A172 (cell line): ENCODE measurements at places on chromosomes 2 and 18. TPM values are rescaled to one million over a fixed set of nuclear protein-coding genes. Genes with fewer than 3 reads are reported as not detected.

PCARE gene
- total RNA-seq, result not detected in 2 replicates

GRCh38 chr18:46324087-46324955 lies 220.1 kb downstream of the HAUS1 start:
- peak; percentile 39 for DNase-seq

DNA sequence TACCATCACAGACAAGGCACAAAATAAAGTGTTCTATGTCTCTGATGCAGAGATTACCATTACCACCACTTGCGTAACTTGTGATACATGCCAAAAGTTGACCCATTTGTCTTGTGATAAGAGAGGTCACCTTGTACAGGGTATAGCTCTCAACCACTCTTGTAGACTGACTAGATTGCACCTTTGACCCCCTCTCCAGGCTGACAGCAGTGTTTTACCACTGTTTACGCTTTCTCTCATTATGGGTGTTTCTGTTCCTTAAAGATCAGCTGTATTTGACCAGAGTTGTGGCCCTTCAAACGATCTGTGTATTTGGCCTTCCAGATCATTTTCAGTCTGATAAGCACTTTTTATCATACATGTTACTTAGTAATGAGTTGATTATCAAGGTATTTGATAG lies 215.7 kb upstream of the HNMT start:
- no peak for DNase-seq

- no peak for DNase-seq
Measured at GRCh38 chr2:134933732-134934131, 15.1 kb downstream of the CCNT2 start.

ROCK1 gene
- total RNA-seq, result 24.6 and 30.8 TPM in 2 replicates

DNA sequence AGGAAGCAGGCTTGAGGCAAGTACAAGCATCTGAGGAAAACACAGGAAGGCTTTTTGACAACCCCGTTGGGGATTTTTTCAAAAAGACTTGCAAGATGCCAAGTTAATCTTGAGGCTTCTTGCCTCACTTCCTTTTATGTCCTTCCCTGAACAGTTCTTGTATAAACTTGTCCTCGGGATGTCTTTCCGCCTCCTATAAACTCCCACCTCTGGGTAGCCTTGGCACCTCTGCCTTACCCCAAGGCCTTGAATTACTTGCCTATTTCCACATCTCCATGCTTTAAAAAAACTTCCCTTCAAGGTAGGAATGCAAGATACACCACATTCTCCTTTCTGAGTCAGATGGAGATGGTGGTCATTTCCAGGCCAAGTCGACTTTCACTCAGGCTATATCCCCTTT lies 106.4 kb upstream of the RBBP8 start:
- DNase-seq, result no peak

DNA sequence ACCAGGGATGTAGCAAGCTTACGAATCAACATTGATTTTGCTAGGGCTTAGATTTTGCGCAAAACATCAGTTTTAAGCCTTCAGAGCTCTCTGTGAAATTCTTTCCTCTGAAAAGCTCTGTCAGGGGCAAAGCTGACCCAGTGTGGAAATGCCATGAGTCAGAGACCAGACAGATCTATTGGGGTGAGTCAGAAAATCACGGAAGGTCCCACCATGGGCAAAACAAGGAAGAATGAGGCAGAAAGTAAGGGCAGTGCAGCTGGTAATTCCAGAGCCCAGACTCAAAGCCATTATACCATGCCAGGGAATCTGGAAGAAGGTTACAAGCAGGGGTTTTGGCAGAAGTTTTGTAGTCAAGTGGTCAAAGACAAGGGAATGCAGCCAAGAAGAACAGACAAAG lies 256.6 kb upstream of the CTAGE1 start:
- DNase-seq, result peak; percentile 86

DNA sequence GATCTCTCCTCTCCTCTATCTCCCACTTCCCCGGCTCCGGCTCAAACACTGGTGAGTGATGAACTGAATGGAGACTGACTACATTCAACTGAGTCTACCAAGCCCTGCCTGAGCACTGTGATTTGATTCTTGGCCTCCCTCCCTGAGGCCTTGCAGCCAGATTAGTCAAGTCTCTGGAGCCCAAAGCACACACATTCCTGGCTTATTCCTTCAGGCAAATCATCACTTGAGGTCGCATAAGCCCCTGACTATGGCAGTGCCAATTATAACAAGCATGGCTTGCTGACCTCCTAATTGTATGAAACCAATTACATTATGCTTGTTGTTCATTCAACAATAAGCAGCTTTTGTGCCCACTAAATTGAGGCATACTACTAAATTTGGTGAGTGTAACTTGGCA lies 34.6 kb downstream of the EFEMP1 start:
- DNase-seq, result no peak

M1AP gene
- total RNA-seq, result not detected in 2 replicates

GRCh38 chr18:74731097-74731496 lies 133.4 kb downstream of the ZNF407 start:
- DNase-seq, result peak; percentile 36

DNA sequence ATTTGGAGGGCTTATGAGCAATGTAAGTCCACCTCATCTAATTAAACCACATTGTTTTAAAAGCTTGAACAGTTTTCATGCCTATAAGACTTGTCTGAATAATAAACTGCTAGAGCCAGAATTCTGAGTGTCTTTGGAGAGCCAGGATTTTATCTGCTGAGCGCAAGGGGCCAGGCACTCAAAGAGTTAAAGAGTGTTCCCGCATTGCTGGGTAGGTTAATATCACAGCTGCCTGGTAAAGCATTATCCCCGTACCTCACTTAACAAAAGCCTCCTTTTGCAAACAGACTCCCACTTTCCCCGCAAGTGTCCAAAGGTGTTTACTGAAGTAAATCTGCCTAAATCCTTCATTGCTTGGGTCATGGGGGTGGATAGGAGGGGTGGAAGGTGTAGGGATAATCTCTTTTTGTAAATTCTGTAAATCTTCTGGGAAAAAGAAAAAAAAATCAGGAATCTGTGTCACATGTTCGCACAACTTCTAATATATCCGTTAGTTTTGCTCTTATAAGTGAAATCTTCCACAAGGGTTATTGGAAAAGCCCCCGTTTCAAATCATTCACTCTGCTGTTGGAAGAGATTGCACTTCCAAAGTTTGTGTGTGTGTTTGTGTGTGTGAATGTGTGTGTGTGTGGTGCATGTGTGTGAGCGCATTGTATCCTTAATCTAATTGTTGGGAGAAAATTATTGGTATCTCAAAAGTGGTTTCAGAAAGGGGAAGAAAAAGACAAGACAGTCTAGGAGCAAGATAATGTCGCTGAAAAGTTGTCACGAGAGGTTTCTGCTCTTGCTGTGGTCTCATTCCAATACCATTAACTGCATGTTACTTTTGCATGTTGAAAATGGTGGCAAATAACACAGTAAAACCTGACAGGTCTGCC lies 10.7 kb downstream of the ZEB2 start:
- no peak for DNase-seq

AKAIN1 gene
- total RNA-seq, result not detected in 2 replicates

DNA sequence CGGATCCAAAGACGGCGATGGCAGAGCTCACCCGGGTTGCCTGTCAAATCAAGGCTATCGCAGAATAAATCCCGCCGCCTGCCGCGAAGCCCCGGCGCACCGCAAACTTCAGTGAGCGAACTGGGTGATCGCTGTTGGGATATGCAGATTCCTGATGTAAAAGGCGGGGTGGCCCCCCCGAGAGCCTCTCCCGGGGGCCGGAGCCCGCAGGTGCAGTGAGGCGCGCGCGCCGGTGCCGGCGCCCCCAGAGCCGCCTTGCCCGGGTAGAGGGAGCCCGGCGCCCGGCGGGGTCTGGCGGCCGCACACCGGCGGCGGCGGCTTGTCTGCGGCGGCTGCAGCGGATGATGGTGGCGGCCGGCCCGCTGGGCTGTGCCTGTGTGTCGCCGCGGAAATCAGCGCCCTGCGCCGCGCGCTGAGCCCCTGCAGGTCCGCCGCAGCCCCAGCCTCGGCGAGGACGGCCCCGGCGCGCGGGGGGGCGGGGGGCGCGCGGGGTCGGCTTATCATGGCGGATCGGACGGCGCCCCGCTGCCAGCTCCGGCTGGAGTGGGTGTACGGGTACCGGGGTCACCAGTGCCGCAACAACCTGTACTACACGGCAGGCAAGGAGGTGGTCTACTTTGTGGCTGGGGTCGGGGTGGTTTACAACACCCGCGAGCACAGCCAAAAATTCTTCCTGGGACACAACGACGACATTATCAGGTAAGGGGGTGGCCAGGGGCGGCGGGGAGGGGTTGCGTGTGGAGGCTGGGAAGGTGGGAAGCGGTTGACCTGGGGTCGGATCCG lies 1.3 kb downstream of the EML6 start:
- no peak for DNase-seq

DNA sequence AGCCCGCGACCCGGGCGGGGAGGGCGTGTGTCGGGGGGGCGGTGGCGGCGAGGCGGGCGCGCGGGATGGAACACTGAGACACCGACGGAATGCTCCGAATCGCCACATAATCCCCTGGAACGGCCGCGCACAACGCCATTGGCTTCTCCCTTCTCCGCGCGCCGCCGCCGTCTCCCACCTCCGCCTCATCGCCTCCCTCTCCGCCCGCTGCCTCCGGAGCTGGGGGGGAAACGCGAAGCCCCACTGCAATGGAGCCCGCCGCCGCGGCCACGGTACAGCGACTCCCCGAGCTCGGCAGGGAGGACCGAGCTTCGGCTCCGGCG lies at the start of gene PHLPP1:
TSS of gene PHLPP1 (plus strand) at position 106 of the 323 bp plus-strand sequence. CDS start at position 249, 143 bp downstream.
- DNase-seq, result no peak

TLK1 gene
- 17.4 and 19.7 TPM in 2 replicates for total RNA-seq

C2orf66 gene
- 0.26 TPM in 1 of 2 replicates, not detected in the other for total RNA-seq

- DNase-seq, result no peak
Measured at GRCh38 chr2:191402966-191403565, 157.9 kb downstream of the MYO1B start.

CLEC4F gene
- not detected in 2 replicates for total RNA-seq

DNA sequence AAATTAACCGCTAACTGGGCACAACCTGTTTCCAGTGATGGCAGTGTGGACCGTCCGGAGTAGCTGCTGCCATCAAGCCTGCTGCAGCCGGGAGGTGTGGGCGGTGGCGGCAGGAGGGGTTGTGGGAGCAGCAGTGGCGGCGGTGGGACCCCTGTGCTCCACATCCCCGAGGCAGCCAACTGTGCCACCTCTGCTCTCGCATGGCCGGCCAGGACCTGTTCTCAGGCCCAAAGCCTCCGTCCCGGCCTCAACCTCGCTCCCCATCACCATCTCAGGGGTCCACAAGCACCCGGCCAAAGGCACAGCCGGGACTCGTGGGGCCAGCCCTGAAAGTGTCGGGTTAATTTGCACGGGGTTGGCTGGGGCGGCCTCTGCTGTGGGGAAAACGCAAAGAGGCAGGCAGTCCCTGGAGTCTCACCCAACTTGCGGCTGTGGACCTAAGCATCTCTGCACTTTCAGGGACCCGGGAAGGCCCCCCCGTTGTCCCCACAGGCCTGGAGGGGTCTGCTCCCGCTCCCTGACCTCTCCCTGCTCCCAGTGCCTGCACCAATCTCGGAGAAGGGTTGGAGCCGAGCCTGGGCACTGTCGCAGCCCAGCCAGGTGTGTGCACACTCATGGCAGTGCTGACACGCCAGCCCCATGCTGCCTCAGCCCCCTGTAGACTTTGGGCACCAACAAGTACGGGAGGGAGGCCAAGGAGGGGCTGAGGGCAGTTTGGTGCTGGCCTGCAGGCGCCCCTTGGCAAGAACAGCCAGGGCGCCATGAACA lies 44.4 kb upstream of the PEX13 start:
- no peak for DNase-seq

DNA sequence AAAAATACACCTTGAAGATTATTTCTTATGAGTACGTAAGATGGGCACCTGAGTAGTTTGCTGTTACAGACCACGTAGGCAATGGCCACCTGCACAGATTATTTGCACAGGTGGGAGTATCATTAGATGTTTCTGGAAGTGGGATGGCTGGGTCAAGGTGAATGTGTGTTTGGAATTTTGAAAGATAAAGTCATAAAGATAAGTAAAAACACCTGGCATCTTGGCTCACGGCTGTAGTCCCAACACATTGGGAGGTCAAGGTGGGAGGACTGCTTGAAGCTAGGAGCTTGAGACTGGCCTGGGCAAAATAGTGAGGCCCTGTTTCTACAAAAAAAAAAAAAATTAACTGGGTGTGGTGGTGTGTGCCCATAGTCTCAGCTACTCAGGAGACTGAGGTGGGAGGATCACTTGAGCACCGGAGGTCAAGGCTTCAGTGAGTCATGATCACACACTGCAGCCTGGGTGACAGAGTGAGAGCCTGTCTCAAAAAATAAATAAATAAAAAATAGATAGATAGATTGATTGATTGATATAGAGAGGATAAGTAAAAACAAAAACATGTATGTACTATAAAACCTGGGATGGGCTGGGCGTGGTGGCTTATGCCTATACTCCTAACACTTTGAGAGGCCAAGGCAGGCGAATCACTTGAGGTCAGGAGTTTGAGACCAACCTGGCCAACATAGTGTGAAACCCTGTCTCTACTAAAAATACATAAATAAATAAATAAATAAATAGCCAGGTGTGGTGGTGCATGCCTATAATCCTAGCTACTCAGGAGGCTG lies 30.4 kb downstream of the ODC1 start:
- DNase-seq, result no peak

- no peak for DNase-seq
Measured at GRCh38 chr18:75071866-75072671, 136.9 kb downstream of the PTGR3 start.

GRCh38 chr2:85737481-85737880 lies 16.3 kb upstream of the ATOH8 start:
- DNase-seq, result peak; percentile 84

- no peak for DNase-seq
Measured at GRCh38 chr2:98084151-98084868, 2.7 kb upstream of the VWA3B start.

LYG2 gene
- total RNA-seq, result not detected in 2 replicates

GCA gene
- 27.7 and 36.8 TPM in 2 replicates for total RNA-seq

DNA sequence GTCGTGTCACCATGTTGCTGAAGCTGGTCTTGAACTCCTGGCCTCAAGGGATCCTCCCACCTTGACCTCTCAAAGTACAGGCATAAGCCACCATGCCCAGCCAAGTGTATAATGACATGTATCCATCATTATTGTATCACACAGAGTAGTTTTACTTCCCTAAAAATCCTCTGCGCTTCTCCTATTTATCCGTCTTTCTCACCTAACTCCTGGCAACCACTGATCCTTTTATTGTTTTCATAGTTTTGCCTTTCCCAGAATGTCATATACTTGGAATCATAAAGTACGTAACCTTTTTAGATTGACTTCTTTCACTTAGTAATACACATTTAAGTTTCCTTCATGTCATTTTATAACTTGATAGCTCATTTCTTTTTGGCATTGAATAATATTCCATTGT lies 51.0 kb downstream of the ZC3H15 start:
- no peak for DNase-seq

GRCh38 chr18:39435996-39436395 lies 1870.4 kb upstream of the CELF4 start:
- no peak for DNase-seq

FMNL2 gene
- 25.6 and 37.5 TPM in 2 replicates for total RNA-seq

ZNF396 gene
- total RNA-seq, result 0.33 and 0.57 TPM in 2 replicates

VAMP8 gene
- total RNA-seq, result 1.3 and 1.5 TPM in 2 replicates

ZC3H15 gene
- total RNA-seq, result 114 and 120 TPM in 2 replicates

- no peak for DNase-seq
Measured at GRCh38 chr2:232027530-232027929, 66.0 kb downstream of the DIS3L2 start.
